ENCODE measurements at places on chromosomes 5 and 9.

- DNase-seq: no peak
Observed at GRCh38 chr5:160036243-160036642, 27.3 kb downstream of the TTC1 start.

DNA sequence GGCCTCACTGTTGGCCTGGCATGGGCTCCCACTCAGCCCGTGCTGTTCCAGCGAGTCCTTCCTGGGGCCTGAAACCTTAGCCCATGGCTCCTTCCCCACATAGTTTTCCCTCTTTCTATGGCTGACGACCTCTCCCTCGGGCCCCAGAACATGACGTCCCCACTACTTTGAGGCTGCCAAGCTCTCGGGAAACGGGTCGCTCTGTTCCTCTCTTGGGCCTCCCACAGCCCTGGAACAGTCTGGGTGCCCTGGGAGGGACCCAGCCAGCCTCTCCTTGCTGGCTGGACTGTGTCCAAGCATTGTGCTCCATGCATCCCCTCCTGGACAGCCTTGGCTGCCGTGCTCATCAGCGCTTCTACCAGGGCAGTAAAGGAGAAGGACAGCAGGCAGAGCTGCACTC, 118.3 kb downstream of the SYK start:
- no peak for DNase-seq

DNA sequence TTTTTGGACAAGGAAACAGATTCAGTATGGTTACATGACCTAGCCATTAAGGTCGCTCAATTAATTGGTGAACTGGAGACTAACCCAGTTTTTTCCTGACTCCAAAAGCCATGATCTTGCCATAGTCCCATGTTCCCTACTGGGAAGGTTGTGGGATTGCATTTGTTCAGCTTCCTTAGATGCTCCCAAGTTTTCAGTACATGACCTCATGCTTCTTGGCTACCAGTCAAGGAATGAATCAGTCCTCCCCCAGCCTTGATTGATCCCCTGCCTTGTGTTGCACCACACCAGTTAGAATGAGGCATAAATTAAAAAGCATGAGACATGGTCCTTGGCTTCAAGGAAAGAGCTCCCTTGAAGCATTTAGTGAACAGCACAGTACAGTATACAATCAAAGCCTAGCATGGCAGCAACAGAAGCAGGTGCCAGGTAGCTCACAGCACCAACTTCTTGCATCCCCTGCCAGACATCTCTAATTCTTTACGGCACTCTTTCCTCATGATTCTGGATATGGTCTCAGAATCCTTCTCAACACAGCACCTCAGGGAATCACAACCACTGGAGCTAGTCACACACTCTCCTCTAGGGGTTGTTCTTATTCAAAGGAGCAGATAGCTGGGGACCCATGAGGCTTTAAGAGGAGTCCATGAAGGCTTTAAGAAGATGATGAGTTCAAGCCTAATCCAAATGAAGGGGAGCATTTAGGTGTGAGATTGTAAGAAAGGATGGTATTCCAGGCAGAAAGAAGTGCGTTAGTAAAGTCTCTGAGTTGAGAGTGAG, 295.5 kb upstream of the CLINT1 start:
- no peak for DNase-seq

GRCh38 chr9:127723444-127723843, 7.6 kb downstream of the TTC16 start:
- DNase-seq: no peak

- DNase-seq: peak; percentile 46
Observed at GRCh38 chr5:40405996-40406740, 273.5 kb upstream of the PTGER4 start.

DNA sequence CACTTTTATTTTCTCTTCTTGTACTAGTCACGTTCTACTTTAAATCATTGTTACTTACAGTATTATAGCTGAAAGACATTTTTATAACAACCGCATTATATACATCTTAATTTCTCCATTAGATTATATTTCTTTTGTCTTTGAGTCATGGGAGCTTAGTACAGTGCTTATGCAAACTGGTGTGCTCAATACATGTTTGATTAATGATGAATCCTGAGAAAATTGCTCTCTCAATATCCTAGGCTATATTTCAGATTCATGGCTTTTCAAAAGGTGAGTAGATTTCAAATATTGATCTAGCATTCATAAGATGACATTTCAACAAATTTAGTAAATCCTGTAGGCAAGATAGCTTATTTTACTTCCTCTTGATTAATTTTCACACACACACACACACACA, 102.2 kb upstream of the FST start:
- no peak for DNase-seq

- DNase-seq: no peak
Observed at GRCh38 chr9:113632776-113633590, 169.5 kb downstream of the RGS3 start.

DNA sequence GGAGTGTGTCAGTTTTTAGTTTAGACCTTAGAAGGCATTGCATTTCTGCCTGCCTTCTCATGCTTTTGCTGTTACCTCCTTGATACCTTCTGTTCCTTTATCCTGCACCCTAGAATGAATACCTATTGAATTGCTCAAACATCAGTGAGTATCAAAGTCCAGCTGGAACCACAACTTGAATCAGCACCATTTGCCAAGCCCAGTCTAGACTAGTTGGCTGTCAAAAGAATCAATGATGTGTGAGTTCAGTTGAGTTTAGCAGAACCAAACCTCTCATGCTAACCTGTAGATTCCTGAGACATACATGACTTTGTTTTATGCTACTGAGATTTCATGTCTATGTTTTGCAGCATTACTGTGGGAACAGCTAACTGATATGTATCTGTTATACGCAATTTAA, 116.6 kb downstream of the FAM170A start:
- DNase-seq: no peak

DNA sequence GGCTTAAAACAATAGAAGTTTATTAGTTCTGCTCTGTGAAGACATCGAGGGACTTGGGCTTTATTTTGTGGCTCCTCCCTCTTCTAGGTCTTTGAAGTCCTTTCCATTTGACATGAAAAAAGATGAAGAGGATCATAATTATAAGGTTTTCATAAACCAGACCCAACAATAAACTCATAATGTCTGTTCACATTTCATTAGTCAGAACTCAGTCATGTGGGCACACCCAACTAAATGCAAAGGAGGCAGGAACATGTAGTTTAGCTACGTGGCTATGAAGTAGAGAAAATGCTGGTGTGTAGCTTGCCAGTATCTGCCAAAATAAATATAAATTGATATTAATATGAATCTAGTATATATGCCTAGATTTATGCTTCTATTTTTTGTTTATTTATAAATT, 393.9 kb upstream of the C9orf72 start:
- DNase-seq: no peak

- no peak for DNase-seq
Observed at GRCh38 chr5:169695919-169696490, 58.9 kb downstream of the DOCK2 start.

DNA sequence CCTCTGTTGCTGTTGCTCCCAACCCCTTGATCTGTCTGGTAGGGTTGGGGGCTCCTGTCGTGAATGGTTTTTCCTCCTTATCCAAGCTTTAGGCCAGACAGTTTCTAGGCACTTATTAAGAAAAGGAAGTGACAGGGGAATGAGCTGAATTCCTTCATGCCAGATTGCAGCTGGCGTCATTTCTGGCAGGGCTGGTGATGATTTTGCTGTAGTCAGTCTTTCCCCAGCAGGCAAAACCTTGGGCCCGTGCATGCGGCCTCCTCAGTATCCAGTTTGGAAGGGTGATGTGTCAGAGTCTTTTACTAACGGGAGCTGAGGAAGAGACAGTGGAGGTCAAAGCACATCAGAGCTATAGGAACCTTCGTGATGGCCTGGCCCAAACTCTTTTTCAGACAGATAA, 58.8 kb downstream of the COL27A1 start:
- DNase-seq: no peak

DNA sequence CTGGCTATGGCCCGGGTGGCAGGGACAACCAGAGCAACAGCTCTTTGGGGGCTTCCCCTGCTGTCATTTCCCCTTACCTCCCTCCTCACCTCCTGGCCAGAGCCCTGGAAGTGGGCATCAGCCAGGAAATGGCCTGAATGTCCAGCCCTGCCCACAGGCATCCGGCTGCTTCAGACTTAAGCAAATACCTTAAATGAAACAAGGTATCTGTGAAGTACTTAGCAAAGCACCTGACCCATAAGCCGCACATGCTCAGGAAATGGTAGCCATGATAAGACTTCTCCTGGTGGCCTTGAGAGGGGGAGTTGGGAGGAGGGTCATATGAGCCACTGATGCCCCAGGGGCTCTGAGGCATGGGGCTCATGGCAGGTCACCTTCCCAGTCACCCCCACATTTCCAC, 43.8 kb downstream of the CAMK2A start:
- DNase-seq: no peak

GRCh38 chr9:2720179-2720654, 2.9 kb downstream of the KCNV2 start:
- DNase-seq: no peak

All from naive thymus-derived CD8-positive, alpha-beta T cell (primary cell).